NCI-H524 treated with DMSO at 0.1 percent for 48 hours (cell line): ENCODE measurements at places on chromosomes 5 and 9.

- DNase-seq: no peak
These were observed 138.8 kb upstream of the COL5A1 start for GRCh38 chr9:134502809-134503211.

DNA sequence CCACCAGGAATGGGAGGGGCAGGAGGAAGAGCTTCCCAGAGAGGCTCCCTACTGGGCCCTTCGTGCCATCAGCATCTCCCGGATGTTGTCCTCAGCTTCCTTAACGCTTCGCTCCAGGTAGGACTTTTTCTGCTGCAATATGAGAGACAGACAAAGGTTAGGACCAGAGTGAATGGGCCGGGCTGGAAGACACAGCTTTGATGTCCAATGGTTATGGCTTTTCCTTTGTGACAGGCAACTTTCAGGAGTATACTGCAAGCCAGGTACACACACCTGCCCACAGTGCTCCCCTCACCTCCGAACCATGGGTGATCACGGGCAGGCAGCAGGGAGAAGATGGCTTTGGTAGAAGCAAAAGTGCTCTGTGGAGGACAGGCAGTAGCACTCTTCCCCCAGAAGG, 57.0 kb downstream of the PFDN1 start:
- no peak for DNase-seq

- DNase-seq: no peak
These were observed 91.6 kb upstream of the NR3C1 start for GRCh38 chr5:143495110-143495509.

DNA sequence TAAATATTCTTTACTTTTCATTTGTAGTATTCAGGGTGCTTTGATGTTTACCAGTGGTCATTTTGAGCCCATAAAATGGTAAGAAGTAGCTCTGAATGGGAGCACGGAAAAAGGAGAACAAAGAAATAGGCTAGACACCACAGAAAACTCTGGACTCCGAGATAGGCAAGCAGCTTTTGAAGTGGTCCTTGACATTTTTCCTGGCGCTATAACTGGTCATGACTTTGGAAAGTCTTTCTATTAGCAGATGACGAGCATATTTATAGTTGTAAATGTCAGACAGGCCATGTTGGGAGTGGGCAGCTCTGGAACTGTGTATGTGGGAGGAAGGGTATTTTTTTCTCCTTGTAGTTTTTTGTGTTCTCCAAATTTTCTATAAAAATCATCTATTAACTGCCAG, 126.1 kb upstream of the POC5 start:
- no peak for DNase-seq

DNA sequence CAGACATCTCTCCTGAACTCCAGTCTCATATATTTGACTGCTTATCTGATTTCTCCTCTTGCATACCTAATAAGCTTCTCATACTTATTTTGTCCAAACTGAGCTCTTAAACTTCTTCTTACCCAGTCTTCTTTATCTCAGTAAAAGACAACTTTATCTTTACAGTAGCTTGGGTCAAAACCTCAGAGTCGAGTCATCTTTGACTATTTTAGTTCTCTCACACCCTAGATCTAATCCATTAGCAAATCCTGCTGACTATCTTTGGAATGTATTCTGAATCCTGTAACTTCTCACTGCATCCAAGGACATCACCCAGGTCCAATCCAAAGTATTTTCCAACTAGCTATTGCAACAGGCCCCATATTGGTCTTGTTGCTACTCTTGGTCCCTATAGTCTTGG, 11.8 kb upstream of the JAK2 start:
- DNase-seq: no peak
